Urothelium cell line (cell line): ENCODE measurements at places on chromosomes 7 and 10.

GRCh38 chr10:64312876-64313275, 791.7 kb downstream of the REEP3 start:
- DNase-seq = no peak

DNA sequence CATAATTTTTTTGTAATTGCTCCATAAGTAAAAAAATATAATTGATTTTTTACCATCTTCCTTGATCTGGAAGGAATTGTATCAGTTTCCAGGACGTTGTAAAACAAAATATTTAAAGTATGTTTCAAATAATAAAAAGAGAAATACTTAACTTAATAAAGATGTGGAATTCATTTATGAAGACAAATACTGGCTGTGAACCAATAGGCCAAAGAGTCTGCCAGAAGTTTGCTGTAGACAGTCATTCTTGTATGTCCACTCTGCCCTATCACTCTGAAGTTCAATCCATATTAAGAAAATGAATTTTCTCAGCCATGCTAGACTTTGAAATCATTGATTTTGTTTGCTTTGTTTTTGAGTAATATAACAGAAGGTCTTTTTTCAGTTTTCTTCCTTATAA, 256.4 kb downstream of the TRIL start:
- no peak for DNase-seq

DNA sequence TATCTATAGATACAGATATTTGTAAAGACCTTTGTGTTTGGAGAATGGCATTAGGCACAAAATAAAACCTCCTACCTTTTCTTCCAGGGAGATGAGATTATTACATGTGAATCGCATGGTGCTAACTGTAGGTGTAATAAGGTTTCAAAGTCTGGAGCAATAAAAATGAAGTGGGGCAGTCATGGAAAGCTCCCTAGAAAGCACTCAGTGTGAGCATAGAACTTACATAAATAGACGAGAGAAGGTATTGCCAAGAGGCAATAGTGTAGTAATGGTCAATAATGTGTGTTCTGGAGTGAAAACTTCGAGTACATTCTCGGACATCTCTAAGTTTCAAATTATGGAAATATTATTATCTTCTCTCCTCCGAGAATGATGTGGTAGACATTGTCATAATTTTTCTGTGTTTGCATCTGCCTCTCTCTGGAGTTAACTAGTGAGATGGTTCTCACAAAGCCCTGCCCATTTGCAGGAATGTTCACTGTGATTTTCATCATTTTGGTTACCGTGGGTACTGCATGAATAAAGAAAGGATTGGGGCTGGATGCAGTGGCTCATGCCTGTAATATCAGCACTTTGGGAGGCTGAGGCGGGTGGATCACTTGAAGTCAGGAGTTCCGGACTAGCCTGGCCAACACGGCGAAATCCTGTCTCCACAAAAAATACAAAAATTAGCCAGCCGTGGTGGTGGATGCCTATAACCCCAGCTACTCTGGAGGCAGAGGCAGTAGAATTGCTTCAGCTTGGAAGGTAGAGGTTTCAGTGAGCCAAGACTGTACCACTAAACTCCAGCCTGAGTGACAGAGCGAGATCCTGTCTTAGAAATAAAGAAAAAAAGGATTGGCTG, 10.6 kb downstream of the VIM start:
- no peak for DNase-seq

DNA sequence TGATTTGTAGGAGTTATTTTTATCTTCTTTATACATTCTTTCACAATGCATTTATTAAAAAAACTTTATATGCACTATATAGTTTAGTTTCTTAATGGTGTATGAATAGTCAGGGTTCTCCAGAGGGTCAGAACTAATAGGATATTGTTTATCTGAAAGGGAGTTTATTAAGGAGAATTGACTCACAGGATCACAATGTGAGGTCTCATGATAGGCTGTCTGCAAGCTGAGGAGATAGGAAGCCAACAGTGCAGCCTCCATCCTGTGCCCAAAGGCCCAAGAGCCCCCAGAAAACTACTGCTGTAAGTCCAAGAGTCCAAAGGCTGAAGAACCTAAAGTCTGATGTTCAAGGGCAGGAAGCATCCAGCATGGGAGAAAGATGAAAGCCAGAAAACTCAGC, 192.8 kb upstream of the AHR start:
- no peak for DNase-seq

DNA sequence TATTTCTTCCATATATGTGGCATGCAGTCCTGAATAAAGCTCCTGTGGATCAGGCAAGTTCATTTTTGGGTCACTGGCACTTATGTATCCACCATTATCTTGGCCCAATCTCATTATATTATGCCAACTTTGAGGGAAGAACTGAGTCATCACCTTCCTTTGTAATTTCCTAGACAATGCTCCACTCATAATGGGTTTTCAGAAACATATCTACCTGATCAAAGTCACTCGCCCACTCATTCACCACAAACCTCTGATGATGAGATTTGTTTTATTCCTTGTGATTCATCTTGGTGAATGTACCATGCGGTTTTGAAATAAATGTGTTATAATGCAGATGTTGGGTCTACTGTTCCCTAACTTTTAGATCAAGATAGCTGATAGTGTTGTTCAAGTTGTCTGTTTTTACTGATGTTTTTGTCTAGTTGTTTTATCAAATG, 525.8 kb downstream of the KIF20B start:
- DNase-seq = peak; percentile 54

DNA sequence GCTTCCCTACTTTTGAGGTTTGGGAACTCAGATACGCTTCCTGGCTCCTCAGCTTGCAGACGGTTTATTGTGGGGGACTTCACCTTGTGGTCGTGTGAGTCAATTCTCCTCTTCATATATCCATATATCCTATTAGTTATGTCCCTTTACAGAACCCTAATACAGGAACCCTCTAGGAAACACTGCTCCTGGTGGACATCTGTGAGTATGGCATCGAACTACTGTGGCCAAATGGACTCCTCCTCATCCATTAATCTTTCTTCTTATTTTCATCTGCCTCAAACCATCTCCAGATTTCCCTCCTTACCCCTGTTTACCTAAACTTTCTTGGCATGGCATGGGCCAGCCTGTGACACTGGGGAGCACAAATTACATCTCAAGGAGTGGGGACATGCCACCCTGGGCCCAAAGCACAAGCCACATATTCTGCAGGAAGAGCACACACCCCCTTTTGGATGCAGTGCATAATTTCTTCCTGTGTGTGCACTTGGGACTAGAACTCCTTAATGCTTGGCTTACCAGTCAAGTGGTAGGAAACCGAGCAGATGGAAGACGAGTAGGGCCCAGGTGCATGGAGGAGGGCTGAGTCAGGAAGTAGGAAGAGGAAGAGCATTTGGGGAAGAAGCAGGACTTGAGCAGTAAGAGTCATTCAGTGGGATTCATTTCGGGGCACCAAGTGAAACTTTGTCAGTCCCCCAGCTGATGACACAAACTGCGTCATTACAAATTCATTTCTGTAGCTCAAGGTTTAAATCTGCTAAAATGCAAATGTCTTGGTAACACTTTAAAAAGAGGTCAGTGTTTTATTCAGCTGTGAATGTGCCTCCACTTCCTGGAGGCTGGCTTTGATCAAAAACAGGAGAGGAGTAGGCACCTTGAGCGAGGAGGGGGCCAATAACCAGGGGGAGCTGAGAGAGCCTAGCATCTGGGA, 80.8 kb upstream of the PLXNA4 start:
- DNase-seq = no peak

GRCh38 chr7:101377189-101377736, 14.6 kb downstream of the COL26A1 start:
- DNase-seq = peak; percentile 74

DNA sequence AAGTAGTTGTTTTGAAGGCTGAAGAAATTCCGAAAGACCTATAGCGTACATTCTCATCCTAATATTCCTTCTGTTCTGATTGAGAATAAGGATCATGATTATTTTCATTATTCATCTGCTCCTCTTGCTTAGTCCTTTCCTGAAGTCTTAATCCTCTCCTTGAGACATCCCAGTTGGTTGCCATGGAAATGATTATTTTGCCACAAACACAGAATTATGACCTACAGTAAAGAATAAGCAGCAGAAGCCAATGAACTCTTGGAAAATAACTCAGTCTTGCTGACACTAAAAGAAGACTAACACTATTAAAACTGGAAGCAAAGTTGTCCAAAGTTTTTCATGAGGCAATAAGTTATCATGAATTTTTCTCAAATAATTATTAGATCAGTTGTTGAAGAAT, 47.8 kb upstream of the JAZF1 start:
- no peak for DNase-seq

- DNase-seq = no peak
Measured at GRCh38 chr10:96107623-96108038, 22.5 kb upstream of the ZNF518A start.

DNA sequence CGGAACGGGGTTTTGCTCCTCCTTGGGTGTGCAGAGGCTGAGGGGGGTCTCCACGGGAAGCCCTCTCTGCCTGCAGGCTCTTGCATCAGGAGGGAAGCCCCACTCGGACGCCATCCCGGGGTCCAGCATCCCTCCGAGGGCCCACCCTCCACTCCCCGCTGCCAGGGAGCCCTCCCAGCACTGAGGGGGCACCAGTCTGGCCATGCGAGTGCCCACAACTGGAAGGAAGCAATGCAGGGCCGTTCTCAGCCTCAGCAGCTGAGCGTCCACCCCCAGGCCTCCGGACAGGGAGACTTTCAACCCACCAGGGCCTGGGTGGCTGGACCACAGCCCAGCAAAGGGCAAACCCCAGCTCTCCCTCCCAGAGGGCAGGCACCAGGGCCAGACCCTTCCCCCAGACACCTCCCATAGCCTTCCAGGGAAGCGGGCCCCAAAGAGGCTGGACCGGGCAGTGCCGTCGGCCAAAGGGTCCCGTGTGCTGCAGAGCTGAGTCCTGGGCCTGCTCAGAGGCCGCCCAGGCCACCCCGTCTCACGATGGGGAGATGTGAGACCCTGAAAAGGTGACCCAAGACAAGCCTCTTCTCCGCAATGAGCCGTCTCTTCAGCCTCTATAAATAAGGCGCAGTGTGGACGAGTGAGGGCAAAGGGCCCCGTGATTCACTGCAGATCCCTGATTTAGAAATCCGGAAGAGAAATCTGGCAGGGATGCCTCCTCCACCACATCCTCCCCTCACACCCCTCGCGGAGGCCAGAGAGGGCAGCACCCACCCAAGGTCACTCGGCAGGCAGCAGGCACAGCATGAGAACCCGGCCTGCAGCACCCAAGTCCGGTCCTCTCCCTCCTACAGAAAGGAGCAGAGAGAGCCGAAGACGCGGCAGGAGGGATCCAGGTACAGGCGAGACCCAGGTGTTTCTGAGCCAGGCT, 81.9 kb upstream of the DNAAF5 start:
- no peak for DNase-seq
